Tibial nerve (tissue), 4 donors: ENCODE measurements at places on chromosomes 1 and 21.
A peak's percentile ranks its signal among the peaks of the same experiment; 100 is the strongest.

- H3K27me3 ChIP-seq = no peaks in the 10 kb centered on the region
- no peak for DNase-seq
- no peak overlapping the region for H3K4me3 ChIP-seq
- peaks cover 3% of the 10 kb centered on the region for H3K4me1 ChIP-seq
These were observed 13.0 kb upstream of the SLC6A9 start for GRCh38 chr1:44044071-44044801.

DNA sequence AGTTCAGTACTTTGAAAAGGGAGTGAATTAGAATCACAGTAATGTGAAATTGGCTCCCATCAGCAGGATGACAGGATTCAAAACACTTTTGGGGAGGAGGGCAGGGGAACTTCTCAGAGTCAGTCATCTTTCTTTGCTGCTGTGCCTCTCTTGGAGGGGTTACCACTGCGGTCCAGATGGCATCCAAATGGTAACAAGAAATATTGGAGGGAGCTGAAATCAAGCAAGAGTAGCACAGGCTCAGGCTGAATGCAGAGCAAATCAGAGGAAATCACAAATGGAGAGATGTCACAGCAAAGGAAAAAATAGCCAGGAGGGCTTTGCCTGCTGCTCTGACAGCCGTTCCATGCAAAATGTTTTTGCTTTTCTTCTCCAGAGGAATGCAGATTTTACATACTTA lies 75.0 kb upstream of the C8B start:
- no peak for DNase-seq
- H3K36me3 ChIP-seq = no peaks in the 10 kb centered on the region
- H3K4me1 ChIP-seq = no peaks in the 10 kb centered on the region
- no peaks in the 10 kb centered on the region for H3K27me3 ChIP-seq
- no peak overlapping the region for H3K27ac ChIP-seq
- H3K4me3 ChIP-seq = no peak overlapping the region

DNA sequence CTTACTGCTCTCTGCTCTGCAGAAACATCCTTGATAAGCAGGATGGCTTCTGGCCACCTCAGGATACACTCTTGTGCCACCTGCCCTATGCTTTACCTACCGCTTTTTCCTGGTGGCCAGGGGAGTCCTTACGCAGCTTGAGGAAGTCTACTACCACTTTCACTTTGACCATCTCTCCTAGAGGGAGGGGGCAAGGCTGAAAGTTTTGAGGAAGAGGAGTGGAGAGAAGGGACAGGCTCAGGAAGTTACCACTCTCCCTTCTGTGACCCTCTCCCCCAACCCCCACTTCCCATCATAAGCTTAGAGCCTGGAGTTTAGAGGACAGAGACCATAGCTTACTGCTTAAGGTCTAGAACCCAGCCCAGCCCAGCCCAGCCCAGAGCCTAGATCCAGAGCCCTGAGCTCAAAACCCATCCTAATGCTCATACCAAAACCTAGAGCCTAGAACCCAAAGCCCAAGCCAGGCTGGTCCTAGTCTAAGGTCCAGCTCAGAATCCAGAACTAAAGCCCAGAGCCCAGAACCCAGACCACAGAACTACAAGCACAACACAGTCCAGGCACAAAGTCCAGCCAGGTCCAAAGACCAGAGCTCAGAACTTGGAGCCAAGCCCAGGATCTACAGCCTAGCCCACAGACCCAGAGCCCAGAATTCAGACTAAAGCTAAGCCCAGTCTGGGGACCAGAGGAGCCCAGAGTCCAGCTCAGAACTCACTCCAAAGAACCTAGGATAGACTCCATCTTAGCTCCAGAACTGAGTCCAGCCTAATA lies 18.0 kb upstream of the MFSD2A start:
- H3K27me3 ChIP-seq = no peaks in the 10 kb centered on the region
- H3K4me3 ChIP-seq = no peak overlapping the region
- no peaks in the 10 kb centered on the region for H3K4me1 ChIP-seq
- no peaks in the 10 kb centered on the region for H3K36me3 ChIP-seq
- H3K27ac ChIP-seq = peak overlapping the region; percentile 40
- DNase-seq = no peak

- no peak for DNase-seq
- H3K36me3 ChIP-seq = no peaks in the 10 kb centered on the region
- no peaks in the 10 kb centered on the region for H3K27me3 ChIP-seq
These were observed 18.6 kb upstream of the RASAL2 start for GRCh38 chr1:178075333-178075732.

DNA sequence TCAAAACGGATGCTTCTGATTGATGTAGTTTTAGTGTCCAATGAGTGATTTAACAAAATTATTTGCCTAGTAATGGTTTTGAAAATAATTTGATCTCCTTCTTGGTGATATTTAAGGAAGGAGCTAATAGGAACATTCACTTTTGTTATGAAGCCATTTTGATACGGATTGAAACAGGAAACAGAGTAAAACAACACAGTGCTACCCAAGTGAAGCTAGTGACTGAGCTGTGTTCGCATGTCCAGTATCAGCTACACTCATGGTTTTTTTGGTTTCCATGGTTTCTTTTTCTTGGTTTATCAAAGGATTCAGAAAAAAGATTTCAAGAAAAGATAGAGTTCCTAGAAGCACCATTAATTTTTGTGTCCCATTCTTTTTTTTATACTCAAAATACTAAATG lies 40.1 kb upstream of the PLEKHO1 start:
- no peaks in the 10 kb centered on the region for H3K36me3 ChIP-seq
- H3K4me3 ChIP-seq = no peak overlapping the region
- DNase-seq = no peak
- H3K27ac ChIP-seq = peak overlapping the region; percentile 61
- H3K4me1 ChIP-seq = no peaks in the 10 kb centered on the region

GRCh38 chr1:185813401-185813979 lies 79.3 kb downstream of the HMCN1 start:
- H3K4me1 ChIP-seq = no peaks in the 10 kb centered on the region
- no peaks in the 10 kb centered on the region for H3K36me3 ChIP-seq
- no peaks in the 10 kb centered on the region for H3K27me3 ChIP-seq
- no peak overlapping the region for H3K27ac ChIP-seq

GRCh38 chr1:116934586-116935207 lies 25.0 kb downstream of the PTGFRN start:
- H3K4me3 ChIP-seq = no peak overlapping the region
- H3K27ac ChIP-seq = no peak overlapping the region
- DNase-seq = no peak

DNA sequence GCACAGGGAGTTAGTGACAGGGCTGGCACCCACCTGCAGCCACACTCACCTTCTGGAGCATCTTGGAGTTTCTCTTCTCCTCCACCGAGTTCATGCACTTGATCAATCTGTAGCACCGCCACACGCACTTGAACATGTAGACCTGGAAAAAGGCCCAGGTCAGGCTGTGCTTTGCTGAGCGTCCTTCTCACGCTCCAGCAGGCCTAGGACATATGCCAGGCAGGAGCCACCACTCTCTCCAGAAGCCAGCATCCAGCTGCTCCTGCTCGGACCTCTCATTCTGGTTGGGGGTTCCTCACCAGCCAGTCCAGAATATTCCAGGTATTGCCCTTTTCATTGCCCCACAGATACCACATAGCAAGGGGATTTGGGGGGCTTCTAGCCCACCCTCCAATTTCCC lies 11.7 kb upstream of the MATN1 start:
- no peaks in the 10 kb centered on the region for H3K4me1 ChIP-seq
- DNase-seq = no peak
- peaks cover 3% of the 10 kb centered on the region for H3K36me3 ChIP-seq
- H3K27ac ChIP-seq = no peak overlapping the region
- H3K27me3 ChIP-seq = no peaks in the 10 kb centered on the region

DNA sequence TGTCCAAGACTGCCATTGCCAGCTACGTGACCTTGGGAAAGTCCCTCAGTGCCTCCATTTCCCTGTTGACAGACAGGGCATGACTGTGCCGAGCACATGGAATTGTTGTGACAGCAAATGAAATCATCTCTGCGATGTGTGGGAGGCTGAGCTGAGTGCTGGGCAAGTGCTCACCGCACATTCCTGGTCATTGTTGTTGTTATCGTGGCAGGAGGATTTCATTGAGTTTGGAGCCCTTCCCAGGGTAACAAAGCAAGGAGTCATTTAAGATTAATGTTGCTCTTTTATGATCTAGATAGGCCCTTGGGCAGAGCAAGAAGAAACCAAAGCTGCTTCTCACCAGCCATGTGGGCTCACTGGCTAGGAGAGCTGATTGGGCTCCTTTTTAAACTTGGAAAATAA lies 39.6 kb upstream of the ITPKB start:
- H3K4me3 ChIP-seq = no peak overlapping the region
- DNase-seq = no peak
- no peaks in the 10 kb centered on the region for H3K36me3 ChIP-seq
- no peaks in the 10 kb centered on the region for H3K4me1 ChIP-seq

DNA sequence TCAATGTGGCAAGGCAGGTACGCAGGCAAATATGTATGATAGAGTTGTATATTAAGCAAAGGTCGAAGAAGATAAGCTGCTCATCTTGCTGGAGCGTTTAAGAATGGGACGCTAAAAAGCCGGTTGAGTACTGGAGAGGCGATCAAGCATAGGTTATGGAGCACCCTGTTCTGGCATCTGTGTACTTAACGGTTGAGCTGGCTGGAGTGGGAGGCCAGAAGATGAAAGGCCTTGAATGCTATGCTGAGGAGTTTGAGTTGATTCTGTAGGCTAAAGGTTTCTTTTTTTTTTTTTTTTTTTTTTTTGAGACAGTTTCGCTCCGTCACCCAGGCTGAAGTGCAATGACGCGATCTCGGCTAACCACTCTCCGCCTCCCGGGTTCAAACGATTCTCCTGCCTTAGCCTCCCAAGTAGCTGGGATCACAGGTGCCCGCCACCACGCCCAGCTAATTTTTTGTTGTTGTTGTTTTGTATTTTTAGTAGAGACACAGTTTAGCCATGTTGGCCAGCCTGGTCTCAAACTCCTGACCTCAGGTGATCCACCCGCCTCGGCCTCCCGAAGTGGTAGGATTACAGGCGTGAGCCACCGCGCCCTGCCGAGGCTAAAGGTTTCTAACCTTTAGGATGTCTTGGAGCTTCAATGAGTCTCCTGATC lies 850 bp upstream of the KHDC4 start:
- H3K4me1 ChIP-seq = peaks cover 51% of the 10 kb centered on the region
- no peak for DNase-seq
- peak overlapping the region; percentile 92 for H3K27ac ChIP-seq
- H3K27me3 ChIP-seq = no peaks in the 10 kb centered on the region
- H3K36me3 ChIP-seq = peaks cover 28% of the 10 kb centered on the region

- no peak overlapping the region for H3K4me3 ChIP-seq
- DNase-seq = no peak
- no peaks in the 10 kb centered on the region for H3K36me3 ChIP-seq
- peaks cover 3% of the 10 kb centered on the region for H3K4me1 ChIP-seq
- H3K27me3 ChIP-seq = no peaks in the 10 kb centered on the region
These were observed 63.5 kb upstream of the NRIP1 start for GRCh38 chr21:15128267-15128666.

DNA sequence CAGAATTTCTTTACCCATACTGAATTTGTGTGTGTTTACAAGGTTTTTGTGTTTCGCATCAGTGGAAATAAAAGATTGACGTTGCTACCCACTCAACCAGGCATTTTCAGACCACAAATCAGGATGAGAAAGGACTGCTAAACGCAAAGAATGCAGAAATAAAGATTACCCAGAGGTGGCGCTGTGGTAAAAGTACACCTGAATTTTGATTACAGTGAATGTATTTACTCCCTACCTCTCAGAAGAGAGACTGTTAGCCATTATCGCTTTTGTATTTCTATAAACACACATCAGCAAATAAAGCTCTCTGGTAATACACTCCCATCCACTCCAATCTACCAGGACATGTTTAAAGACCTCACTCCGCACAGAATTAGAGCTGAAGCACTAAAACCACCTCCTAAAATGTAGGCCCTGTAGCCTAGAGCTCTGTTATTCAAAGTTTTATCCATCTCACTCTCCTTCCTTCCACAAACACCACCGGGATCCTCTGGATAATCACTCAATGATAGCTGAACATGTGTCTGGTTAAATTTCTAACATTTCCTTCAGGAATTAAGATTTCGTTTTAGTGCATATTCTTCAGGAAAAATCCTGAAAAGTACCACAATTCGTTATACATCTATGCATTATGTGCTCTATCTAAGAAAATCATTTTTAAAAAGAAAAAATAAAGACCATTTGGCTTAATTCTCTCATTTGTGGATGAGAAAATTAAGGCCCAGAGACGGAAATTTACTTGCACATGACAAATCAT lies 2.5 kb upstream of the LMO4 start:
- H3K27ac ChIP-seq = no peak overlapping the region
- no peak overlapping the region for H3K4me3 ChIP-seq
- H3K4me1 ChIP-seq = no peaks in the 10 kb centered on the region
- no peaks in the 10 kb centered on the region for H3K36me3 ChIP-seq

GRCh38 chr1:169102567-169102966 lies 3.9 kb upstream of the ATP1B1 start:
- H3K4me3 ChIP-seq = no peak overlapping the region
- no peaks in the 10 kb centered on the region for H3K27me3 ChIP-seq
- H3K36me3 ChIP-seq = no peaks in the 10 kb centered on the region
- H3K4me1 ChIP-seq = peaks cover 3% of the 10 kb centered on the region
- DNase-seq = no peak

- no peaks in the 10 kb centered on the region for H3K36me3 ChIP-seq
- H3K27ac ChIP-seq = peak overlapping the region; percentile 5
- no peak for DNase-seq
- peak overlapping the region; percentile 28 for H3K4me3 ChIP-seq
- H3K4me1 ChIP-seq = peaks cover 6% of the 10 kb centered on the region
- no peaks in the 10 kb centered on the region for H3K27me3 ChIP-seq
These were observed 1.5 kb downstream of the HMCN1 start for GRCh38 chr1:185735701-185736064.

DNA sequence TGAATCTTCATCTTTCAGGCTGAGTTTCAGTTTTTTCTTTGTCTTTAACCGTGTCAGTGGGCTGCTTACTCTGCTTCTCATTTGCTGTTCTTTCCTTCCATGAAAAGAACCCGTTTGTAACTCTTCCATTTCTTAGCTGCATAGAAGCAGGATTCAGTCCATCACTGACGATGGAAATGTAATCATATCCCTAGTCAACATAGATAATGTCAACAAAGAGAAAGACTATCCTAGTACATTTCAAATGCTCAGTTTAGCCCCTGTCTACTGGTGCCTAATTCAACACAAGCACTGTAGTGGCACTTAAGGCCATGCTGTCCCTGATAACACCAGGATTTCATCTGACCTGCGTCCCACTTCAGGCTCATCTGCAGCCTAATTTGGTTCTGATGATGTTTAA lies 376 bp downstream of the GBP1 start:
- H3K36me3 ChIP-seq = no peaks in the 10 kb centered on the region
- H3K4me3 ChIP-seq = peak overlapping the region; percentile 32
- H3K27ac ChIP-seq = peak overlapping the region; percentile 79
- no peaks in the 10 kb centered on the region for H3K27me3 ChIP-seq
- DNase-seq = no peak
